ENCODE measurements at places on chromosomes 1 and 21. TPM values are rescaled to one million over a fixed set of nuclear protein-coding genes. Genes with fewer than 3 reads are reported as not detected.

- no peak for DNase-seq
These were observed 479.2 kb downstream of the LTN1 start for GRCh38 chr21:28513428-28513827.

- DNase-seq = no peak
These were observed 14.0 kb upstream of the SLC9C2 start for GRCh38 chr1:173616859-173617258.

The RXFP4 gene
- total RNA-seq = 0.14 TPM

The IVL gene
- under 0.01 TPM for total RNA-seq

GRCh38 chr21:36425286-36425685 is 40.1 kb downstream of the CHAF1B start:
- DNase-seq = no peak

The AMIGO1 gene
- total RNA-seq = 2.4 TPM

DNA sequence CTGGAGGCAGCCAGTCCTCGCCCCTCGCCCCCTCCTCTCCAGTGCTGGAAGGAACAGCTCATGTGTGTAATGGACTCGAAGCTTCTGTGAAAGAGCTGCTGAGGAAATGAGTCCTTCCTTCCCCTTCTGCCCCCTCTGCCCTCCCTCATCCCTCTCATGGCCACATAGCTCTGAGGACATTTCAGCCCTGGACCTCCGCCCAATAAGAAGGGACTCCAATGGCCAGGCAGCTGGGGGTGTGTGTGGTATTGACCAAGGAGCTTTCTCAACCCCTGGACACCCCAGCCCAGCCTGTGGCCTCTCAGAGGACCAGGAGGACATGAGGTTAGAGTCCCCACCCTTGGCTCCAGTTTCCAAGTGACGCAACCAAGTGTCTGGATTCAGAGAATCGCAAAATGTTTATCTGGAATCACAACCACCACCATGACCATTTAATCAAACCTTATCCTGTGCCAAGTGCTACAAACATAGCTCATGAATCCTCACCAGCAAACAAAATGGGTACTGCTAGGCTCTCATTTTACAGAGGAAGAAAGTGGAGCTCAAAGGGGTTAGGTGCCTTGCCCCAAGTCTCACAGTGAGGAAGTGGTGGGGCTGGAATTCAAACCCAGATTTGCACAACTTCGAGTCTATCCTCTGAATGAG is 47.8 kb upstream of the ECE1 start:
- no peak for DNase-seq

GRCh38 chr1:154405747-154406571 is 816 bp downstream of the IL6R start:
- no peak for DNase-seq

The LCE2A gene
- not detected for total RNA-seq

The MASP2 gene
- 0.04 TPM for total RNA-seq

The GJA4 gene
- 29.6 TPM for total RNA-seq

GRCh38 chr1:97168056-97168455 is 446.5 kb downstream of the PTBP2 start:
- no peak for DNase-seq

The CELA2A gene
- total RNA-seq = not detected

- DNase-seq = no peak
These were observed 16.1 kb upstream of the ERI3 start for GRCh38 chr1:44371206-44371605.

The KCNJ15 gene
- 0.04 TPM for total RNA-seq

- DNase-seq = no peak
These were observed 24.6 kb downstream of the OPTC start for GRCh38 chr1:203518541-203518940.

DNA sequence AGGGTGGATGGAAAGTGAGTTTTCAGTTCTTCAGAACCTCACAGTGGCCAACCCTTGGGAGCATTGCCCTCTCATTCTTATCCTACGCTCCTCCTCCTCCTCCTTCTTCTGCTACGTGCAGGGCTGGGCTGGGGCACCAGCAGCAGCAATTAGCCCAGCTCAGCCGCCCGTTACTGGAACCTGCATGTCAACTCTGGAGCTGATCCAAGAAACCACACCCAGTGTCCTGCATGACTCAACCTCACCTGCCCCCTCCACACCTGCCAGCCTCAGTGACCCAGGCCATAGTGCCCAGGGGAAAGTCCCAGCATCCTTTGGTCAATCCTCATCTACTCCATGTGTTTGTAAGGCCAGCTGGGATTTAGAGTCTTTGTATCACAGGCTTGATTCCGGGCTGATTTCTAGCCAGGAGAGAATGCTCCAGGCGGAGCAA is 12.6 kb downstream of the ELF3 start:
- DNase-seq = no peak

The MEX3A gene
- 6.5 TPM for total RNA-seq

DNA sequence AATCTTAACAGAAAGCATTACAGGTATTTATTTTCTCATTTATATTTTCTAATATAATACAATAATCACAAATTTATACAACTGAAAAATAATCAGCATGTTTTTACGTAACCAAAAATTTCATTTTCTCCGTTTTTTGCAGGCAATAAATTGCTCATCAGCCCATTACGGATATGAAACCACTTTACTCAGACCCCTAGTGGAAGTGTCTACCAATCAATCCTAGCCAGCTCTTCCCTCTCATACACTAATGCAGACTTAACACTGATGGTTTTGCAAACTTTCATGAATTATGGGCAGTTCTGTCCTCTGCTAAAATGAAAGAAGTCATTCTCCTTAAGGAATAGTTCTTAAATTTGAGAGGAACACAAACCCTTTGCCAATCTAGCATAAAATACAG is 124.7 kb downstream of the EIF4G3 start:
- DNase-seq = no peak

DNA sequence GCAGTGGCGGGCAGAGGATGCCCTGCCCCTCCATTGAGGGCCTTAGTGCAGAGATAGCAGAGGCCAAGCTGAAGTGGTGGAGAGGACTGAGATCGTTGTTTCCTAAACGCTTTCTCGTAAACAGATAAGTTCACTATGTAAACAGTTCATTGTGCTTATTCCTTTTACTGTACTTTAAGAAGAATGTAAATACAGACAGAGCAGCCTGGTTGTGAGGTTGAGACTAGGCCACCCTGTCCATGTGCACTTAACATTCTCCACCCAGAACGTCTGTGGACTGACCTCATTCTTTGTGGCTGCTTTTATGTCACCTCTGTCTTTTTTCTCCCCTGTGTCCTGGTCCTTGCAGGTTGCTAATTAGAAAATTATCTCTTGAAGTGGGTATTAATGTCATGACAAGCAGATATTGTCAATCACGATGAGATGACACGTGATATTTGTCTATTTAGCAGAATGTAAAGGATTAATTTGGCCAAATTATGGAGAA is 8.5 kb downstream of the CENPS start:
- DNase-seq = no peak

Measured in pulmonary artery endothelial cell (primary cell).